ENCODE measurements at places on chromosomes 11 and 22. TPM values are rescaled to one million over a fixed set of nuclear protein-coding genes. Genes with fewer than 3 reads are reported as not detected.

POTEH gene
- total RNA-seq, result 0.05 TPM

PRR33 gene
- not detected for total RNA-seq

MCHR1 gene
- not detected for total RNA-seq

CATSPERZ gene
- total RNA-seq, result not detected

UFD1 gene
- 73.0 TPM for total RNA-seq

AASDHPPT gene
- 42.8 TPM for total RNA-seq

LYVE1 gene
- not detected for total RNA-seq

MMP3 gene
- total RNA-seq, result 8.6 TPM

SCN3B gene
- total RNA-seq, result 0.05 TPM

PGR gene
- not detected for total RNA-seq

APOBEC3H gene
- total RNA-seq, result 0.50 TPM

DNA sequence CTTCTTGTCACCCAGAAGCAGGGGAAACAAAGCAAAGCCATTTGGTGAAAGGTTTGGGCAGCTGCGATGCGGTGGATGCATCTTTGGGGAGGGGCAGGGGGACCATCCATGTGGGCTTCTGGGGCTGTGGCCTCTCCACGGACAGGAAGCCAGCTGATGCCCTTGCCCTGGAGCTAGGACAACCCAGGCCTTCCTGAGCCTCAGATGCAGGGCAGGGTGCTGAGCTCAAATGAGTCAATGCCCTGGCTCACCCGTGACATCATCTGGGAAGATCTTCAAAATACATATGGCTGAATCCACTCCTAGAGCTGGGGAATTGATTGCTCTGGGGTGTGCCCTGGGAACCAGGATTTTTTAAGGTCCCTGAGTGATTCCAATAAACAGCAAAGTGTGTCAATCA is 1418.2 kb downstream of the TBC1D22A start:
- DNase-seq, result peak; percentile 1

- DNase-seq, result no peak
Measured at GRCh38 chr11:66420671-66421476, at the start of gene NPAS4. Gene NPAS4 (plus strand): TSS chr11:66421035. CDS start chr11:66421180, 145 bp downstream.

GRCh38 chr11:17379383-17380180 is 8.9 kb downstream of the KCNJ11 start:
- no peak for DNase-seq

GRCh38 chr22:46649141-46650077 is 29.2 kb downstream of the GRAMD4 start:
- DNase-seq, result no peak

DNA sequence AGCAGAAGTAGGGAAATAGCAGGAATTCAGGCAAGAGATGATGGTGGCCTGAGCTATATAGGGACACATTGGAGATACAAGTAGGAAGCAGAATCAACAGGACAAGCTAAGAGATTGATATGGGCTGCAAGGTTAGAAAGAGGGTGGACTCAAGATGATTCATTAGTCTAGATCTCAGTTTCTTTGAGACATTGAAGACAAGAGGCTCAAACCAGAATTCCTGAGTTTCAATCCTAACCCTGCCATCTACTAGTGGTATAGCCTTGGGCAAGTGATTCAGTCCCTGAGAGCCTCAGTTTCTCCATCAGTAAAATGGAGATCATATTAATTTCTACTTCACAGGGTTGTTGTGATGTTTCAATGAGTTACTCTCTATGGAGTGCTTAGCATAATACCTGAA is 53.1 kb upstream of the NAV2 start:
- DNase-seq, result no peak

DNA sequence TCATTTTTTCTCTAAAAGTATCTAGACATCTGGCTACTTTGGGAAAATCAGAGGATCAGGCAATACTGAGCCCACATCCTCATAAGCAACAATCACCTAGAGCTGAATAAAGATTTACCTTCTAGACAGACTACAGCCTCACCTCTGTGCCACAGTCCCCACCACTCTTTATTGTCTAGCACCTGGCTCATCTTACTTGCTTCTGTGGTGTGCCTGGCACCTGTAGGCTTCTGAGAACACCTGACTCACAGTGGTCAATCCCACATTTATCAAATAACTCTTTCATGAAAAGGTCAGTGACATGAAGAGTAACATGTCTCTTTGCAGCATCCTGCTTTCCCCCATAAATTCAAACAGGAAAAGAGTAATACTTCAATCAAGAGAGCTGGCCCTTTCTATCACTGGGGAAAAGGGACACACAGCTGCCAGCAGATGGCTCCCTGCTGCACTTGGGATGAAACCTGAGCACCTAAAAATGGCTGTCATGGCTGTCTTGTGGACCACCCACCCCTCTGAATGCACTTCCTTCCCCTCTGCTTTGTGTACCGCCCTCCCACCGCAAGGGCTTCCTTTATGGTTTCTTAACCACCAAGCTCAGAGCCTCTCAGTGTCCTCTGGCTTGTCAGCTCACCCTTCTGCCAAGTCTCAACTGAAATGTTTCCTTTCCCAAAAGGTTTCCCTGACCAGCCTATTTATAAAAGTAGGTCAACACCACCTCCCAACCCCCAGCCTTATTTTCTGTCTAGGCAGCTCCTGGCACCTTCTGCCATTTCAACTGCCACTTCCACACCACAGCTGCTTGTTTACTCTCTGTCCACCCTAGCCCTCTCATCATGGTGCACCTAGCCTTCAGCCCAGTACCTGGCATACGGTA is 9.3 kb downstream of the TFIP11 start:
- peak; percentile 22 for DNase-seq

GRCh38 chr22:47116426-47117341 is 354.2 kb downstream of the TBC1D22A start:
- DNase-seq, result no peak

- DNase-seq, result no peak
Measured at GRCh38 chr11:119030029-119030328, 698 bp downstream of the SLC37A4 start.

DNA sequence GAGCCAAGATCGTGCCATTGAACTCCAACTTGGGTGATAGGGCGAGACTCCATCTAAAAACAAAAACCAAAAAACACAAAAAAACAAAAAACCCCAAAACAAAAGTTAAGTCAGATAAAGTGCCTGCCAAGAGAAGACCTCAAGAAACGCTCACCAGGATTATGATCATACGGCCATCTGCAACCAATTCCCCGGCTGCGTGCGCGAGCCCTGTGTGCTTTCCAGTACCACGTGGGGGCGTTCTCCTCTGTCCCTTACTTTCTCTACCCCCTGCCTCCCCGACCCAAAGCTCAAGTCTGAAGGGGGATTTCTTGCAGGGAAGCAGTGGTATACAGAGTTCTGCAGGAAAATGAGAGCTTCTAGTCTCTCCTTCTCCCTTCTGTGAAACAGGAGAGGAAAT is 10.5 kb upstream of the RPS19BP1 start:
- no peak for DNase-seq

DNA sequence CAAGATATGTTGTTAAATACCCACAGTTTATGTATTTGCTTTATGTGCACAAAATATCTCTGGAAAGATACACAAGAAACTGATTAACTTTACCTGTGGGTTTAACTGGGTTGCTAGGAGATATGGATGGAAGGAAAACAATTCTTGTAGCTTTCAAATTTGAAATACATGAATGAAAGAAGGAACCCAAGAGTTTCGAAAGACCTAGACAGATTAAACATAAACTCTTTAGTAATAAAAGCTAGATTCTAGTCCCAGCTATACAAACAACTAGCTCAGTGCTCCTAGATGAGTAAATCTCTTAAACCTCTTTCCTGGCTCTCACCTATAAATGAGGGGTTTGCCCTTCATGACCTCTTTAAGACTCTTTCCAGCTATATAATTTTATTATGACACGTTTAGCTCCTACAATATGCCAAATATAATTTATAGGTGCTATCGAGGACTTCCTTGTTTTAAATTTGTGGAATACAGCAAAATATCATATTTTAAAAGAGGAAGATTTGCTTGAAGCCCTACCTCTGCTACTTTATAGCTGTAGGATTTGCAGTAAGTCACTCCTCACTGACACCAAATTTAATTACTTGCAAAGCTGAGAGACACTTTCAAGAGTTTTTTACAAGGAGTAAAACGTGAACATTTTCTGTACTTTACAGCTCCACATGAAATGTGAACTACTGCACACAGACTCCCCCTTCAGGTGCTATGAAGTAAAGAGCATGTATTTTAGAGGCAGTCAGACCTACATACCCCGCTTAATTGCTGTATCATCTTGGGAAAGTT is 50.7 kb downstream of the RRAS2 start:
- DNase-seq, result peak; percentile 46

GRCh38 chr11:4388221-4388620 is 5.3 kb downstream of the TRIM21 start:
- no peak for DNase-seq

- DNase-seq, result no peak
Measured at GRCh38 chr11:73577496-73577917, 20.4 kb downstream of the FAM168A start.

GRCh38 chr11:19374151-19374569 is 133.4 kb upstream of the E2F8 start:
- peak; percentile 98 for DNase-seq

DNA sequence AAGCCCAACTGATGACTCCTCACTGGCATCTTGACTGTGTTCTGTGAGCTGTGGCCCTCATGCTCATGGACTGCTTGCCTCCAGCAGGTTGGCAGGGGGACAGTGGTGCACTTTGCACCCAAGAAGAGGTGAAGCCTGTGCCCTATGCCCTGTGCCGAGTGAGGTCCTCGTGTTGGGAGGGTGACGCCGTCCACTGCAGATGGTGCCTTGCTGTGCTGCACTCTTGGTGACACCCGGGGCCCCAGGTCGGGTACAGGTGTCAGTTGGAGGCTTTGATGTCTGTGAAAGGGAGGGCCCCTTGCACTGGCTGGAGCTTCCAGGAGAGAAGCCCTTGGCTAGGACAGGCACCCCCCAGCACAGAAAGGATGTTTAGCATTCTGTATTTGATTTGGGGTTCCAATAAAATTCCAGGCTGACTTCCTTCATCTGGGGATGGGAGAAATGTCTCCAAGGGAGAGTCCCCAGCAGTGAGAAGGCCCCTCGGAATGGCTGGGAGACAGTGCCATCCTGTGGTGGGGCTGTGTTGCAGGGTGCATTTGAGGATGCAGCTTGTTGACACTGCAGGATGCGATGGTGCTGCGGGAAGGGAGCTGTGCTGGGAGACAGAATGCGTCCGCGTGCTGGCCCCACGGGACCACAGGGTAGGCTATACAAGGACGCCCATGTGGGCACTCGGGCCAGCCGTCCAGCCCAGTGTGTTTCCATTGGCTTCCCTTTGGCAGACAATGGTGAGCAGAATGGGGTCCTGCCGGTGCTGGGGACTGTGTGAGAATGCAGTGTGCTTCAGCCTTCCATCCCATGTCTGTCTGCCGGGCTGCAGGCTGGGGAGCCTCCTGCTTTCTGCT is 2.5 kb upstream of the ZDHHC8 start:
- no peak for DNase-seq

DNA sequence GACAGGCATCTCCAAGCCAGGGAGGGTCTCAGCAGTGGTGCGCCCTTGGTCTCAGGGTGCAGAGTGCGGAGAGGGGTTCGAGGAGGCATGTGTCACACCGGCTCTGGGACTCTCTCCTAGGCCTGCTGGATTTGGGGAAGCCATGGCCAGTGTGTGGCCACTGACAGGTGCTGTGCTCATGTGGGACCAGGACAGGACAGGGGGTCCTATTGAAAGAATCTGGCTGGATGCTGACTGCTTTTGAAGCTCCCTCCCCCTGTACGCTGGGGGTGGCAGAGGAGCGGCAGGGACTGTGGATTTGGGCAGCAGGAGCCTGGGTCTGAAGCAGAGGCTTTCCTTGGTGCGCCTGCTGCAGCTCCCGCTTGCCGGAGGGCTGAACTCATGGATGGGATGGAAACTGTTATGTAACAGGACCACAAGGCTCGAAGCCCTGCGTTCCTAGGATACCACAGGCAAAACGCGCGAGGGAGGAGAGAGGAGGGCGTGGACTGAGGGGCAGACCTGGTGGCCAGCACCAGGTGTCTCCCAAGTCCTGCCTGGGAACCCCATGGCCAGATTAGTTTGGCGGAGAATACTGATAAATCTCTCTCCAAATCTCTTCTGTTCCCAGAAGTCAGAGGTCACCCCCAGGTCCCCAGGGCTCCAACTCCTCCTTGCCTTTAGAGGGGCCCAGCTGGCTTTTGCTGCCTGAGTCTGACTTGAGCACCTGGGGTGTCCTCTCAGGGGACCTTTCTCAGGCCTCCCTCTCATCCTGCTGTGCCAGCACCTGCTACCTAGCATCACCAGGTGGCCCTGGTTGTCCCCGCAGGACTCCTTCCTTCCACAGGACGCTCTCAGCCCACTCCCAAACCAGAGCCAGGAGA is 13.8 kb upstream of the TEF start:
- DNase-seq, result no peak

DNA sequence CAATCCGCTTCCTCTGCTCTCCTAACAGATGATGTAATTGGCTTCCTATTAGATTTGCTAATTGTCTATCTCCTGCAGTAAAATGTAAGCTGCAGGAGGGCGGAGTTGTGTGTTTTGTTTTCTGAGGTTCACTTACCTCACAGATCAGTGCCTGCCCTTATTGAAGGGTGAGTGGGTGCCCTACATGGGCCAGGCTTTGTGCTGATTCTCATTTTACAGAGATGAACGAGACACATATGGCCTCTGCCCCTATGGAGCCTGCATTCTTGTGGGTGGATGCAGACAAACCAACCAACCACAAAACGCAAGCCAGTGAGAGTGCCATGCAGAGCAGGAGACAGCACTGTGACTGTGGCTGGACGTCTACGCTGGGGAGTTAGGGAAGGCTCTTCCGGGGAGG is 9.9 kb downstream of the TESMIN start:
- no peak for DNase-seq

- DNase-seq, result no peak
Measured at GRCh38 chr22:40415531-40416266, 45.3 kb downstream of the SGSM3 start.

DNA sequence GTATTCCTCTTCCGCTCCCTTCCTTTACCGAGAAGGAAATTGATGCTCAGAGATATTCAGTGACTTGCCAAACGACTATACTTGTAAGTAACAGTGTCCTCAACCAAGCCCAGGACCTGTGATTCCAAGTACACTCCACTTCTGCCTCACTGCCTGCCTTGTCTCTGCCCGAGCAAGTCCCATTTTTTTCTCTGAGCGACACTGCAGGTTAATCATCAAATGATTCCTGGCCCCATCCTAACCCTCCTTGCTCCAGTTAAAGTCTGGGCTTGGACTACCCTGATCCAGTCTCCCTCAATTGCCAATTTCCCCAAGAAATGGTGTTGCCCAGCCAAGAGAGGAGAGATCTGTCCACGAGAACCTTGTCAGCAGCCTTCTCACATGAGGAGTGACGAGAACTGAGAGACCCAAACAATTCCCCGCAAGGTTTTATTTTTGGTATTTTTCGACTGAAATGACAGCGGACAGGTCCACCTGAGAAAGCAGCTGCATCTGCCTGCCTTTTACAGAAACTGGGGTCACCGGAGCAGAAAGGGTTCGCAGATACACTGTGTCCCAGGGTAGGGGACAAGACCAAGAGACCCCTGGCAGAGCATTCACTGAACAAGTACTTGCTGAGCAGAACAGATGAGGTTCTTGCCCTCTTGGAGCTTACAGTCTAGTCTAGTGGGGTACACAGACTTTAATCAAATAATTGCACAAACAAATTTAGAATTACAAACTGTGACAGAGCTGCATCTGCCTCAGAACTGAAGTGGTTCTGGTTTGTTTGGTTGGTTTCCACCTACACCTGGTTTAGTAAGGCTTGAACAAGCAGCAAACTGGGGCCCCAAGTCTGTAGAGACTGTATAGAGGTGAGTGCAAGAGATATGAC is 11.4 kb downstream of the POU2AF1 start:
- no peak for DNase-seq
